ENCODE measurements at places on chromosomes 11 and 22.

GRCh38 chr11:35111161-35112055 is 27.6 kb upstream of the CD44 start:
- DNase-seq: no peak

- DNase-seq: no peak
Observed at GRCh38 chr11:15969281-15969680, 387.1 kb downstream of the SOX6 start.

GRCh38 chr11:6326303-6326702 is 6.0 kb upstream of the CAVIN3 start:
- DNase-seq: no peak

GRCh38 chr22:47784991-47785390 is 1022.5 kb downstream of the TBC1D22A start:
- DNase-seq: no peak

- no peak for DNase-seq
Observed at GRCh38 chr22:41699264-41700107, at the start of gene MEI1. Gene MEI1 (plus strand): TSS chr22:41699503. CDS start chr22:41699539, 36 bp downstream.

DNA sequence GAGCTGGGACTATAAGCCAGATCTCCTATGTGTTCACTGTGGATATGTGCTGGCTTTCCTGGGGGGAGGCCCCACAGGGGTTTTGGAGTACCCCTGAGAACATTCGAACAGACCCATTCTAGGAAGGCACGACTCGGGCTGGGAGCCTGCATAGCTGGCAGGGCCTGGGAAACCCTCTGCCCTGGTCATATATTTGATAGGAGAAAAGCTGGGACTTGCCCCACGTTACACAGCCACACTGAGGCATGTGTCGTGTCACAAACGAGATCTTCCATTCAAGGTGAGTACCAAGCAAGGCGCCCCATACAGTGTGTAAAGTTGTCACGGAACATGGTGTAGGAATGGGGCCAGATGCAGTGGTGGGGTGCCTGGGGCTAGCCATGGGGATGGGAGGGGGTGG is 11.2 kb downstream of the MYO7A start:
- DNase-seq: no peak

All from nephron progenitor cell (in vitro differentiated cells).